Stimulated activated effector memory CD8-positive, alpha-beta T cell treated with anti-CD3 and anti-CD28 coated beads, Interleukin-12 subunit alpha, Interleukin-12 subunit beta, amount 100 ng/mL, for 72 hours (primary cell): ENCODE measurements at places on chromosomes 2 and 18.

DNA sequence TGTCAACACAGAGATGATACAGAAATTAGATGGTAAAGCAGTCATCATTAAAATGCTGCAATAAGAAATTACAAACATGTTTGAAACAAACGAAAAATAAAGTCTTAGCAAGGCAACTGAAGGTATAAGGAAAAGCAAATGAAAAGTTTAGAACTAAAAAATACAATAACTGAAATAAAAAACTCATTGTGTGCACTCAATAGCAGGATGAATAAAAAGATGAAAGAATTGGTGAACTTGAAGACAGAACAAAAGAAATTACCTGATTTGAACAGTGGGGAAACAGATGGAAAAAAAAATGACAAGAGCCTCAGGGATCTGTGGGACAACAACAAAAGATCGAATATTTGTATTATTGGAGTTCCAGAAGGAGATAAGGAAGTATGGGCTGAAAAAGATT is 46.5 kb downstream of the TSN start:
- DNase-seq: no peak

DNA sequence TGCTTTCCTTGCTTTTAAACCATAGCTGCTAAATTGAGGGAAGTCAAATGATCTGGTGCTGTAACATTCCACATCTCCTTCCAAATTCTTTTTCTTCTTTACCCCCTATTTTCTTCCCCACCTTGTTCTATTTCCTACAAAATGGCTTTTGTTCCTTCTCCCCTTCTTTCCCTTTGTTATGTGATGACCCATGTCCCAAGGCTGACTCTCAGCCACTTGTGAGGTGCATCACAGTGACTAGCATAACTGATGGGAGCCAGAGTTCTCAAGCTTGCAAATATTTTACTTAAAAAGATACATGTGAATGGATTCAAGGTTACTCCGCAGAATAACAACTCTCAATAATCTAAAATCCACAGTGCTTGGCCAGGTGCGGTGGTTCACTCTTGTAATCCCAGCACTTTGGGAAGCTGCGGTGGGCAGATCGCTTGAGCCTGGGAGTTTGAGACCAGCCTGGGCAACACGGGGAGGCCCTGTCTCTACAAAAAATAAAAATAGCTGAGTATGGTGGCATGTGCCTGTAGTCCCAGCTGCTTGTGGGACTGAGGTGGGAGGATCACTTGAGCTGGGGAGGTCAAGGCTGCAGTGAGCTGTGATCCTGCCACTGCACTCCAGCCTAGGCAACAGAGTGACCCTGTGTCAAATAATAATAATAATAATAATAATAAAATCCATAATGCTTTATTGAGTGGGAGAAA is 100.1 kb upstream of the CERS6 start:
- DNase-seq: no peak

- DNase-seq: no peak
These were observed 377.2 kb downstream of the SOX11 start for GRCh38 chr2:6069381-6069780.

DNA sequence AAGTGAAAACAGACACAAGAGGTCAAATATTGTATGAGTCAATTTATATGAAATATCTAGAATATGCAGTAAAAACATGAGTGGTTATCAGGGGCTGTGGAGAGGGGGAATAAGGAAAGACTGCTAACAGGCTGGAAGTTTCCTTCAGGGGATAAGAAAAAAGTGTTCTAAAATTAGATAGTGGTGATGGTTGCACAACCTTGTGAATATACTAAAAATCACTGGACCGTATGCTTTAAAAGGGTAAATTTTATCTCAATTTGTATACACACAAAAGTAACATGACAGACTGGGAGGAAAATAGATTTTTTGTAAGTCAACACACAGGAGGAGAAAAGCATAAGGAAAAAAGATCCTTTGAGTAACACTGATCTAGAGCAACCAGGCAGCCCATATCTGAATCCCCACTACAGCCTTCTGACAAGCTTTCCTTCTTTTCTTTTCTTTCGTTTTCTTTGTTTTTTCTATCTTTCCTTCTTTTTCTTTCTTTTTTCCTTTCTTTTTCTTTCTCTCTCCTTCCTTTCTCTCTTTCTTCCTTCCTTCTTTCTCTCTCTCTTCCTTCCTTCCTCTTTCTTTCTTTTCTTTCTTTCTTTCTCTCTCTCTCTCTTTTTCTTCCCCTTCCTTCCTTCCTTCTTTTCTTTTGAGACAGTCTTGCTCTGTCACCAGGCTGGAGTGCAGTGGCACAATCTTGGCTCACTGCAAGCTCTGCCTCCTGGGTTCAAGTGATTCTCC is 95.4 kb downstream of the AAK1 start:
- no peak for DNase-seq

DNA sequence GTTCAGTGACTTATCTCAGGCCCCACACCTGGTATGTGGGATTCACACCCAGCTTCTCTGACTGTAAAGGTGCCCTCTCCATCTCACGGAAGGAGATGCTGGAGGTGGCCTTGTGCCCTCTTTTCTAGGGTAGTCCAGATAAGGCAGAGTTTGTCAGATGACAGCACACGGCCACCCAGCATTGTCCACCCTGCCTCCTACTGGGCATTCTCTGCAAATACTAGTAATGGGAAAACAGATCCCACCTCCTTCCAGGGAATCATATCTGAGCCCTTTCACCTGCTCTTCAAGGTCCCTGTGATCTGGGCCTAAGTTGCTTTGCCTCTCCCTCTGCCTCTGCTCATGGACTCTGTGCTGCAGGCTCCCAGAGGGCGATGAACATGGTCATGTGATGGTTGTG is 214.7 kb downstream of the CLIP4 start:
- no peak for DNase-seq
